NCI-H510A treated with DMSO at 0.1 percent for 48 hours (cell line): ENCODE measurements at places on chromosomes 3 and 15.

DNA sequence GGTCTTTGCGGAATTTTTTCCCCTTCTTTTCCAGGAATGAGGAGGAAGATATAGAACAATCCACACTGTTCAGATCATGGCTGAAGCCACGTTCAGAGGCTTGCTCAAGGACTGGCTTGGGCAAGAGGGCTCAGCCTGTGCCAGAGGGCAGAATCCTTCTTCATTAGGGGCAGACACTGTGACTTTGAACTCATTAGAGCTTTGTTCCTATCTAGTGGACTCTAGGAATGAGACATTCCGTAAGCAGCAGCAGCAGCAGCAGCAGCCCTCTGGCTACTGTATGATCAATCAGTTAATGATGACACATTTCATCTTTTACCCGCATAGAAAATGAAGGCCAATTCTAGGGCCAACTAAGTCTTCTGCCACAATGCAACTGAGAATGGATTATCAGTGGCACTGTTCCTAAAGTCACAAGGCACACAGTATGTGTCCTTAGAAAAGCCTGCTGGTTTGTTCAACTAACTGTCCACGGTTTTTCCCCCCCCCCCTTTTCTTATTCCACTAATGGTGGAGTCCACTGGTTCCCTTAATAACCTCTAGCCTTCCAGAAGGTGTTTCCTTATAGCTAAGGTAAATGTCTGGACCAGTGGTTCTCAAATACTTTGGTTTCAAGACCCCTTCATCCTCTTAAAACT, 1.7 kb upstream of the RAB8B start:
- DNase-seq: no peak

- DNase-seq: peak; percentile 21
Observed at GRCh38 chr15:73265536-73266153, 103.1 kb downstream of the HCN4 start.

DNA sequence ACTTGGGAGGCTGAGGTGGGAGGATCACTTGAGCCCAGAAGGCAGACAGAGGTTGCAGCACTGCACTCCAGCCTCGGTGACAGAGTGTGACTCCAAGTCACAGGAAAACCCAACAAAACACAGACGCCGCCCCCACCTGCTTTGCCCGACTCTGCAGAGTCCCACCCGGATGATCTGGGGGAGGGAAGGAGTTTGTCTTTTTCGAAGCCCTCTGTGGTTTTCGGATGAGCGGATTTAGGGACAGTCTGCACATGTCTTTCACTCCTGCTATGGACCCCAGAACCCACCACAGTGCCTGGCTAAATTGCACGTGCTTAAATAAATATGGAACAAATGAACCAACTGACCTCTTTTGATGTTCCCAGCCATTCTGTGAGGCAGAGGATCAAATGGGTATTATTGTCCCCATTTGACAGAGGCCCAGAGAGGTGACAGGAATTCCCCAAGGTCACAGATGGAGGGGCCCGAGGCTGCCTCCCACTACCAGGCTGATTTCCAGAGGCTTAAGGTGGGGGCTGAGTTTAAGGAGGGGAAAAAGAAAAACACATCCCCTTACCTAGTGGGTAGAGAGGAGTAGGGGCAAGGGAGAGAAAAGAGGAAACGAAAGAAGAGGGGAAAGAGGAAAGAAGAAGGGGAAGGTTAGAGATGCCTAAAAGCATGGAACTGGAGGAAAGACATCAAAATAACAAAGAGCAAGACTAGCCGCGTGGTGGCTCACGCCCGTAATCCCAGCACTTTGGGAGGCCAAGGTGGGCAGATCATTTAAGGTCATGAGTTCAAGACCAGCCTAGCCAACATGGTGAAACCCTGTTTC, 59.4 kb upstream of the TFRC start:
- DNase-seq: no peak

DNA sequence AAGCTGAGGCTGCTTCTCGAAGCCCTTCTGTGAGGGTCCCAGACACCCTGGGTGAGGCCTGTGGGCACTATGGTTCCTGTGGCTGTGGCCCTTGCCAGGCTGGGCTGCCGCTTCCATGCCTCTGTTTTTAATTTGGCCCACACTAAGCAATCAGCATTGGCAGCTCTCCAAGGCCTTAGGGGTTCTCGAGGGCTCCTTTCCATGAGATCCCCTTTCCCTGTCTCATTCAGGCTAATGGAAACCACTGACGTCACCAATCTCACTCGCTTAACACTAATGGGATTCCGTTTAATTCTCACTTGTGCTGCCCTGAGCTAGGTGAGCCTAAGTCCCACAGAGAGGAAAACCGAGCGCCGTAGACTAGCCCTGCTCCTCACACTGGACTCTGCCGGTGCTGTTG, 60.2 kb upstream of the RAB6B start:
- DNase-seq: no peak

- DNase-seq: no peak
Observed at GRCh38 chr15:100261302-100262240, 80.2 kb downstream of the ADAMTS17 start.

DNA sequence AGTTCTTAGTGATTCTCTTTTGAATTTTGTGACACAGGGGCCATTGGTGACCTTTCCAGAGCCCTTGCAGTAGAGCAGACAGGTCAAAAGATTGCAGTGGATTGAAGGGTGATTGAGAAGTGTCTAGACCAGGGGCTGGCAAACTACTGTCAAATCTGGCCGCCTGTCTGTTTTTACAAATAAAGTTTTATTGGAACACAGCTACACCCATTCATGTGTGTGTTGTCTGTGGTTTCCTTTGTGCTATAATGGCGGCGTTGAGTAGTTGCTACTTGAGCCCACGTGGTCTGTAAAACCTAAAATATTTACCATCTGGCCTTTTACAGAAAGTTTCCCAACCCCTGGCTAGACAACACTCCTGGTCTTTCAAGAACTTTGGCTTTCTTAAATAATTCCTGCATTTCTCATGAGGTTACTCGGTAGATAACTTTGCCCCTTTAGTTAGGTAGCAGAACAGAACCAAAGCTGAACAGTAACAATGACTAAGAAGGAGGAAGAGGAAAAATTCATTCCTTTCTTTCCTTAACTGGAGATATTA, 265.1 kb upstream of the NR2E3 start:
- DNase-seq: no peak

GRCh38 chr3:121096953-121097352, 188.9 kb downstream of the STXBP5L start:
- DNase-seq: peak; percentile 31

DNA sequence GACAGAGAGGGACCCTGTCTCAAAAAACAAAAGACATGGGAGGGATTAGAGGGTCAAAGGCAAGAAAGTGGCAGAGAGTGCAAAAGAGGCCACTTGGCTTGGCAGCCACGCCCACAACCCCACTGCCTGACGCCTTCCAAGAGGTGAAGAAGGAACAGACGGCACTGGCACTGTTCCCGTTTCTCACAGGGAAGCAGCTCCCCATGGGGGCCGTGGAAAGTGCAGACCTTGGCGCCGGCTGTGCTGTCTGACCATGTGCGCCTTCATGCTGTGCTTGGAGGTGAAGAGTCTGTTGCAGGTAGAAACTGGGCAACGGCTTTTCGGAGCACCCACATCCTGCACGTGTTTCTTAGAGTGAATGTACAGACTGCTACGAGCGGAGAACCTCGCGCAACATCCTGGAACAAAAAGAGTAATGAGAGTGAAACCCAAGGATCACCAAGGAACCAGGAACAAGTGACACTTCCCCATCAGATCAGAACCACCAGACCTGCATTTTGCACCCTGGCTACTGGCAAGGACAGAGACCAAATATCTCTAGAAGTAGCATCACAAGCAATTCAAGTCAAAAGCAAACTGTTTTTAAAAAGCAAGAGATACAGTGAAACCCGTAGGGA, 9.7 kb downstream of the ZXDC start:
- no peak for DNase-seq

GRCh38 chr3:150215616-150216015, 192.5 kb upstream of the TSC22D2 start:
- no peak for DNase-seq

DNA sequence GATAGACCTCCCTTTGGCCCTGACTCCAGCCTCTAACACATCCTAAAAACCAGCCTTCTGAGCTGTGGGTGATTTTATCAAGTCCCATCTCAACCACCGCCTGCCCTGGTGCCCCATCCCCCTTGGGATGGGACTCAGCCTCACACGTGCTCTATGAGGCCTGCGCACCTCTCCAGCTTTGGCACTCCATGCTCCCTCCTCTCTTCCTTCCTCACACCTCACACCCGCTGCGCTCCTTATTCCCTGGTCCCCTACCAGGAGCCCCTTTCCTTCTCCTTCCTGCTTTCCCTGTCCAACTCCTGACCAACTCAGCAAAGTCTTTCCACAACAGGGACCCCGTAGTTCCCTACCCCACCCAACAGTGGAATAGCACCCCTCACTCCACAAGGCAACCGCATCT, 18.4 kb upstream of the SLC6A1 start:
- DNase-seq: no peak

DNA sequence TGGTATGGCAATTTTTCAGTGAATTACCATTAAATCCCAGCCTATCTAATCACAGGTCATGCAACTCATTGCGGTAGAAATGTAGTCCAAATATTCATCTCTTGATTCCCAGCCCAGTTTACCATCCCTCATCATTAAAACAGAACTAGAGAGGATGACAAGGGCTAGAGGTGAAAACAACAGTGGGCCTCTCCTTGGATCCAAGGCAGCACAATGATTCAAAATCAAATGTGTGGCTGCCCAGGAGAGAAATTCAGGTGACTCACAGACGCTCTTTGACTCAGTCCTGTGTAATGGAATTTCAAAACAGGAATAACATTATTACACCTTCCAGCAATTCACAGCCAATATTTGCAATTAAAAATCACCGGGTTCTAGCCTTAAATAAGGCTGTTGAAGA, 246.5 kb downstream of the TBL1XR1 start:
- DNase-seq: no peak

- DNase-seq: no peak
Observed at GRCh38 chr3:41236228-41236627, 36.9 kb downstream of the CTNNB1 start.

DNA sequence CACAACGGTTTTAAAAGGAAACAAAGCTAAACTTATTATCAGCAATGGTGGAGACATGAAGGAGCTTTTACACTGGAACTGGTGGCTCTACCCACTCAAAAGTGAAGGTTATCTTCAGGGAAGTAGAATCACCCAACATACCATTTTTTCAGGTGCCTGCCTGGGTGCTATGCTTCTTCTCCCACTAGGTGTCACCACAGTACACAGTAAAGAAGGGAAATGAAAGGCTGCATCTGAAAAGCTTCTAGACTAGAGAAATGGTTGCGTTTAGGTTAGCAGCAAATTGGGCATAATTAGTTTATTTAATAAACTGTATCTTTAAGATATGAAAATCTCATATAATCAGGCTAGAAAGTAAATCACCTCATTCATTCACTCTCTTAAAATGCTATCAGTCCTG, 47.0 kb upstream of the SELENOK start:
- DNase-seq: peak; percentile 48

- peak; percentile 92 for DNase-seq
Observed at GRCh38 chr3:172203522-172204258, 164.3 kb downstream of the FNDC3B start.

GRCh38 chr3:168671091-168671490, 575.4 kb upstream of the GOLIM4 start:
- peak; percentile 58 for DNase-seq

- DNase-seq: no peak
Observed at GRCh38 chr15:31292391-31293015, 34.1 kb upstream of the KLF13 start.

DNA sequence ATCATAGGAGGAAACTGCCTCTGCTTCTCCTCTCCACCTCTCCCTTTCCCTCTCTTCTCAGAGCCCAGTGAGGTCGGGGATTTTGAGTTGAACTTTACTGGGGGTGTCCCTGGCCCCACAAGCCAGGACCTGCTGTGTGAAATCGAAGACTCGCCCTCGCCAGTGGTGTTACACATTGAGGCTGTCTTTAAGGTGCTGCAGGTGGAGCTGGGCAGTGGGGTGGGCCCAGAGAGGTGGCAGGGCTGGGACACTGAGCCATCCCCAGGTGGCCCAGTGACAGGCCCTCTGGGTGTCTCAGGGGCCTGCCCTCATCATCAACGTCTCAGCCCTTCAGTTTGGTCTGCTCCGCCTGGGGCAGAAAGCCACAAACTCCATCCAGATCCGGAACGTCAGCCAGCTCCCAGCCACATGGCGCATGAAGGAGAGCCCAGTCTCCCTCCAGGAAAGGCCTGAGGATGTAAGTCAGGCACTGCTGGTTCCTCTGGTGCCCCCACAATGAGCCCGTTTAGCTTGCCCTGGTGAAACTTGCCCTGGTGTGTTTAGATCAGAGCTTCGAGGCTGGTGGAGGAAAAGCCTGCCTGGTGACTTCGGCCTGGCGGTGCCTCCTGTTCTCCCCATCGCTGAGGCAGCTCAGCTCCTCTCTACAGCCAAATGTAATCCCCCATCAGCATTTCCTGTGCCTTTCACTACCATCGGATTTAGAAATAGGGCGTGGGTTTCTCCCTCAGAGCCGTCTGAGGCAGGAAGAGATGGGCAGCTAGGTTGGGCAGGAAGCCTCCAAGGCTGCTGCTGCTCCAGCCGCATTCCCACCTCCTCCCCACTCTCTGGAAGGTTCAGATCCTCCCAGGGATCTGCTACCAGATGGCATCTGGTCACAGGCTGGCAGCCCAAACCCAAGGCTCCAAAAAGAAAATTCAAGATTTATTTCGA, 39.2 kb downstream of the ACAA1 start:
- DNase-seq: no peak

GRCh38 chr15:93563218-93563617, 474.2 kb upstream of the RGMA start:
- DNase-seq: no peak

DNA sequence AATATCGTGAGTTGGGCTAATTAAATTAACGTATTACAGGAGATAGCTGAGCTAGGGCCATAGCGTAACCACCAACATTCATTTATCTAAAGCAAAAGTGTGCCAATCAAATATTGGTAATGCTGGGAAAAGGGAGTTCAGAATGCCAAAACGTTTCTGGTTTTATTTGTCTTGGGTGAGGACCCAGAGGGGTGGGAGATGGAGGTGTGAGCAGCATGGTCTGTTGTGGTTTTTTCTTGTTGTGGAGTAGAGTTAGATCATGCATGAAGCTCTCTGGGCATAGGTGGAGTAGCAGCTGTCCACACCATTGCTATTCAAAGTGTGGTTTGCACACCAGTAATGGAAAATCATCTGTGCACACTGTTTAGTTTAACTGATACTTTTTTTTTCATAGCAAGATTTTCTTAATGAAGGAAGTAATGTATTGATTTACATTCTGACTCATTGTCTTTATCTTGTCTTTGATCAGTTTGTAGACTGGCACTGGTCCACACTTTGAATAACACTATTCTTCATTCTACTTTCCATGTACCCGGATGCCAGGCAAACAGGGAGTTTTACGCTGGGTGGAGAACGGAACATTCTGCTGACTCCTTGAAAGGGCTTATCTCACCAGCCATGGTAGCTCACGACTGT, 50.8 kb upstream of the CRTC3 start:
- DNase-seq: no peak
